HTR-8/SVneo (cell line): ENCODE measurements at places on chromosomes 5 and 9.
A peak's percentile ranks its signal among the peaks of the same experiment; 100 is the strongest.

GRCh38 chr5:130923543-130924124 lies 241.4 kb downstream of the HINT1 start:
- no peak for DNase-seq

GRCh38 chr9:22208846-22209585 lies 199.9 kb upstream of the CDKN2B start:
- DNase-seq = no peak

GRCh38 chr9:127448112-127448805 lies 2.9 kb downstream of the RPL12 start:
- no peak for DNase-seq

DNA sequence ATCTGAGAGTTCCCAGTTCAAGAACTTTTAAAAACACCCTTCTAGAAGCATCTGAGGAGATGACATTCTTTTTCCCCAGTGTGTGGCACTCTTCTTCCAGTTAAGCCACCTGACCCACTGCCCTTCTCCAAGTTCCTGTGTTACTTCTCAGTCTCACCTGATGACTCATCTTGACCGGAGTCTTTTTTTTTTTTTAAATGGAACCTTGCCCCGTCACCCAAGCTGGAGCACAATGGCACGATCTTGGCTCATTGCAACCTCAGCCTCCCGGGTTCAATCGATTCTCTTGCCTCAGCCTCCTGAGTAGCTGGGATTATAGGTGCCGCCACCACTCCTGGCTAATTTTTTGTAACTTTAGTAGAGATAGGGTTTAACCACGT lies 224.1 kb upstream of the DAB2 start:
- peak; percentile 38 for DNase-seq

DNA sequence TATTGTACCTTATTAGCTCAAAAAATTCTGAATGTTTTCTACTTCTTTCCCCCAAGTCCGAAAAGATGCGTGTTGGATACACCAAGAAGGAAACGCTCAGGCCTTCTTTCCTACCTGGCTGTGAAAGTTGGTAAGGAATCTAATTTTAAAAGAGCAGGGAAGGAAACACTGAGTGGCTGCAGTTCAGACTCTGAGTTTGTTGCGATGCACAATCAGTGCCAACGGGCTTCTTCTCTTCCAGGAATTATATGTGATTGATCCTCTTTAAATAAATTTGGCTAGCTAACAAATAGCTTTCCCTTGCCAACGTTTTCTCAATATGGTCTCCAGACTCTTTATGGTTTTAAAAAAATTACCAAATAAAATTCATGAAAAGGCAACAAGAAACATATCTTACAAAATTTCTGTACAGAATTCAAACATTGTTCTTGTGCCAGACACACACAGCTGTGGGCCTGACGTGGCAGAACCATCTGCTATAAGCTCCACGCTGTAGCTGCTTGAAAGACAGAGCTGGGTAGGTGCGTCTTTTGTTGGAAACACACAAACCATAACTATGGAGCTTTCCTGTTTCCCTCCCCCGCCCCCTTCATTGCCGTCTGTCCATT lies 493.1 kb downstream of the ZNF608 start:
- DNase-seq = no peak

GRCh38 chr5:135248801-135249231 lies 150.2 kb downstream of the MACROH2A1 start:
- no peak for DNase-seq

DNA sequence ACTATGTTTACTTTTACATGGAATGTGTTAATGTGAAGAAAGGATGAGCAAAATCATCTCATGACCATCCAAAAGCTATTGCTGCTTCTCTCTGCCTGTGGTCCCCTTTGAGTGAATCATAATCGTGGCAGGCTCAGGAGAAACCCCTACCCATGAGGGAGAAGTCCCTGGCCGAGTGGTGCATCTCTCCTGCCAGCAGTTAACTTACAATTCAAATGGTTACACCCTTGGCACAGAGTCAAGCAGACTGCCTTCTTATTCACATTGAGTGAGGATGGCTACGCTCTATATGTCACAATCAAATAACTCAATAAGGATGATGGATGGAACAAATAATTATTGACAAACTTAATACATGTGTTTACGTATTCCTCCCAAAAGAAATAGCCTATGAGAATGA lies 179.1 kb downstream of the FGF1 start:
- DNase-seq = no peak

DNA sequence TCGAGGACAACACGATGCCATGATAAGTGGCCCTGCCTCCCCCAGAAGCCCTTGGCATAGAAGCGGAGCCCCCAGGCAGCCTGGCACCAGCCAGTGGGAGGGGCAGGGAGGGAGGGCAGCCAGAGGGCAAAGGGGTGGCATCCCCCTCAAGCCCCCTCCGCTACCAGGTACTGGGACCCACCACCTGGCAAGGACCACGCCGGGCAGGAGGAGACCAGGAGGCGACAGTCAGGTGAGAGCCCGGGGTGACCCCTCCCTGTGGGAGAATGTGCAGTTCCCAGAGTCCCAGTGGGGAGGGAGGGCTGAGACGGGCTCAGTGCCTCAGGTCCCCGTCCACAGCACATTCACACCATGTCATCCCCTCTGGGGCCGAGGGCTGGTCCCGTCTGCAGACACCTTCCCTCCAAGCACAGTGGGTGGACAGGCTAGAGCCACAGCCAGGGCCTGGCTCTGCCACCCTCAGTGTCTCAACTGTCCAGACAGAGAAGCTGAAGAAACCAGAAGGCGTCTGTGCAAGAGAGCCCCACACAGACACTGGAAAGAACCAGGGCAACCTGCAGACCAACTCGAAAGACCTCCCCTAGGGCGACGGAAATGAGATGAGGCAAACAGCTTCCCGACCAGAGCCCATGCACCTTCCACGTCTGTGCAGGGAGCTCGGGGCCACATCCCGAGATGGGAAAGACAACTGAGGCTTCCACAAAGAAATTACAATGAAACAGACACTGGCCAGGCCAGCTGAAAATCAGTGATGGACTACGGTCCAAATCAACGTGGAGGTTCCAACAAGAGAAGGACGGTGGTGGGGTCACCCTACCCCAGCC lies 11.1 kb downstream of the BRD3 start:
- no peak for DNase-seq

DNA sequence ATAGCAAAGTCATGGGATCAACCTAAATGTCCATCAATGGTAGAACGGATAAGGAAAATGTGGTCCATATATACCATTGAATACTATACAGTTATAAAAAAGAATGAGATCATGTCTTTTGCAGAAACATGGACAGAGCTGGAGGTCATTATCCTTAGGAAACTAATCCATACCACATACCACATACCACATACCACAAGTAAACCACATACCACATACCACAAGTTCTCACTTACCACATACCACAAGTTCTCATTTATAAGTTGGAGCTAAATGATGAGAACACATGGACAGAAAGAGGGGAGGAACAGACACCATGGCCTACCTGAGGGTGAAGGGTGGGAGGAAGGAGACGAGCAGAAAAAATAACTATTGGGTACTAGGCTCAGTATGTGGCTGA lies 154.6 kb upstream of the GHR start:
- DNase-seq = no peak

- DNase-seq = no peak
Observed at GRCh38 chr5:113376640-113377039, 58.1 kb downstream of the TSSK1B start.

DNA sequence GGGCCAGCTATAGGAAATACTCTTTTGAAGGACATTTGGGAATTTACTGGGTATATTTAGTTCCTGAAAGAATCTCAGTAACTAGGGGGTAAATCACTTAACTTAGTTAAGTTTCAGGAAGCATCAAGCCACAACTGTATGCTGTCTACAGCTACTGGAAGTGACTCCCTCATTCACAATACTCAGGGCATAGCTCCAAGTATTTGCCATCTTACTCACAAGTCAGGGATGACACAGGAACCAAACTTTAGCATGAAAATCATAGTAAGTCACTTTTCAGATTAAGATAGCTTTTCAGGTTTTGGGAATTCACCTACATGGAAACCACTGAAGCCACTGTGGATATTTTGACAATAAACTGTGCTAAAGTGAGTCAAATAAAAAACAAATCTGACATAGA lies 242.4 kb upstream of the ATP10B start:
- DNase-seq = no peak

GRCh38 chr5:152397581-152397980 lies 7.5 kb downstream of the NMUR2 start:
- DNase-seq = no peak

- no peak for DNase-seq
Observed at GRCh38 chr5:179805529-179806249, 977 bp downstream of the MGAT4B start.

- no peak for DNase-seq
Observed at GRCh38 chr5:6715758-6716628, 2.8 kb downstream of the TENT4A start.
